ENCODE measurements at places on chromosomes 4 and X. TPM values are rescaled to one million over a fixed set of nuclear protein-coding genes. Genes with fewer than 3 reads are reported as not detected.

Gene DKK2
- not detected for total RNA-seq

Gene CFAP97
- 12.8 TPM for total RNA-seq

Gene CSN1S1
- not detected for total RNA-seq

Gene UGT2A1
- total RNA-seq = not detected

Gene C4orf51
- not detected for total RNA-seq

Gene TEC
- 2.5 TPM for total RNA-seq

Gene DSPP
- total RNA-seq = not detected

Gene BEX1
- total RNA-seq = not detected

Gene REELD1
- total RNA-seq = not detected

Gene IDUA
- 13.4 TPM for total RNA-seq

Gene PPBP
- 0.21 TPM for total RNA-seq

Gene RAB41
- not detected for total RNA-seq

Gene ADGRG2
- total RNA-seq = 11.0 TPM

Gene PAGE4
- total RNA-seq = not detected

Gene CENPI
- 13.9 TPM for total RNA-seq

Gene FHL1
- 25.5 TPM for total RNA-seq

Gene RBPJ
- total RNA-seq = 11.6 TPM

Gene TCEAL7
- not detected for total RNA-seq

Gene VEGFD
- total RNA-seq = 0.22 TPM

Gene LEF1
- total RNA-seq = not detected

Gene NPNT
- total RNA-seq = 0.35 TPM

Gene LRIT3
- total RNA-seq = not detected

Gene CCKAR
- not detected for total RNA-seq

Gene SYN1
- total RNA-seq = 0.22 TPM

Gene AKAP17A
- total RNA-seq = 37.5 TPM

Gene MAGEB16
- not detected for total RNA-seq

Gene ZXDA
- total RNA-seq = 1.8 TPM

Gene RS1
- total RNA-seq = not detected

Gene GIMD1
- not detected for total RNA-seq

Gene GYPB
- not detected for total RNA-seq

Gene TRAM1L1
- 0.45 TPM for total RNA-seq

Gene XAGE1B
- 189 TPM for total RNA-seq

Gene AMTN
- total RNA-seq = not detected

Gene TNMD
- total RNA-seq = not detected

Gene CYBB
- 0.05 TPM for total RNA-seq

Gene PABPC1L2B
- total RNA-seq = not detected

Gene GABRB1
- total RNA-seq = not detected

Gene PRKX
- 23.6 TPM for total RNA-seq

Gene NKAP
- total RNA-seq = 7.3 TPM

Gene KCNE5
- total RNA-seq = 0.24 TPM

Gene AASDH
- total RNA-seq = 2.6 TPM

Gene GYG2
- total RNA-seq = 3.7 TPM
